Activated T-helper 17 cell treated with anti-CD3 and anti-CD28 coated beads, Interleukin-2, amount 50 U/mL, for 72 hours (primary cell): ENCODE measurements at places on chromosomes 4 and X.

DNA sequence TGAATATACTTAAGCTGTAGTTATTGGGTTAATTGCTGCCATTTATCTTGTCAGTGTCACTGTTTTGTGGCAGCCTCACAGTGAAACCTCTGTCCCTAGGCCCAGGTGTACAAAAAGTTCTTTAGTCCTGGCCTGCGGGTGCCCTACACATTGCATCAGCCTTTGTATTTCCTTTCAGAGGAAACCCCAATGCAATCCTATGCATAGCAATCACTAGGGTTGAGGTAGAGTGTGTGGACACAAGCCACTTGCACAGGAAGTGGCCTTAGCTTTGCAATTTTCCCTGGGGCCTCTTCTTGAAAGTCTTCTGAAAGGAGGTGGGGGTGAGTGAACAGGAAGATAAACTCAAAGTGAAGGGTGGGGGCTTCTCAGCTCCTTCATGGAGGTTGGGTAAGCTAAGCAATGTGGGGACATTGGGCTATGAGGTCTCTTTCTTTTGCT is 27.8 kb downstream of the VSIG4 start:
- ATAC-seq, result peak; percentile 60

DNA sequence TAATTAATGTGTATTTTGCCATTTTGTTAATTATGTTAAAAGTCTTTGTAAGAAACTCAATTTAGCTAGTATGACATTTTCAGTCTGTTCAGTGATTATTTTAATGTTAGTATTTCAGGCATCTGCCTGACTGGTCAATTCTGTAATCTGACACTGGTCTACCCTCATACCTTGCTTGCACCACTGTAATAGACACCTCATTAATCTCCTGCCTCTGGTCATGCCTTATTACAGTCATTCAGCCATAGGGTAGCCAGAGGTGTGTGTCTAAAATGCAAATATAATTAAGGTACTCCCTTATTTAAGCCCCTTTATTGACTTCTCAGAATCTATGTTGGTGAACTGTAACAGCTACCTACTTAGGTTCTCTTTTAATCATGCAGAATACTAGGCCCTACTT is 861.1 kb upstream of the IGFBP7 start:
- no peak for ATAC-seq

DNA sequence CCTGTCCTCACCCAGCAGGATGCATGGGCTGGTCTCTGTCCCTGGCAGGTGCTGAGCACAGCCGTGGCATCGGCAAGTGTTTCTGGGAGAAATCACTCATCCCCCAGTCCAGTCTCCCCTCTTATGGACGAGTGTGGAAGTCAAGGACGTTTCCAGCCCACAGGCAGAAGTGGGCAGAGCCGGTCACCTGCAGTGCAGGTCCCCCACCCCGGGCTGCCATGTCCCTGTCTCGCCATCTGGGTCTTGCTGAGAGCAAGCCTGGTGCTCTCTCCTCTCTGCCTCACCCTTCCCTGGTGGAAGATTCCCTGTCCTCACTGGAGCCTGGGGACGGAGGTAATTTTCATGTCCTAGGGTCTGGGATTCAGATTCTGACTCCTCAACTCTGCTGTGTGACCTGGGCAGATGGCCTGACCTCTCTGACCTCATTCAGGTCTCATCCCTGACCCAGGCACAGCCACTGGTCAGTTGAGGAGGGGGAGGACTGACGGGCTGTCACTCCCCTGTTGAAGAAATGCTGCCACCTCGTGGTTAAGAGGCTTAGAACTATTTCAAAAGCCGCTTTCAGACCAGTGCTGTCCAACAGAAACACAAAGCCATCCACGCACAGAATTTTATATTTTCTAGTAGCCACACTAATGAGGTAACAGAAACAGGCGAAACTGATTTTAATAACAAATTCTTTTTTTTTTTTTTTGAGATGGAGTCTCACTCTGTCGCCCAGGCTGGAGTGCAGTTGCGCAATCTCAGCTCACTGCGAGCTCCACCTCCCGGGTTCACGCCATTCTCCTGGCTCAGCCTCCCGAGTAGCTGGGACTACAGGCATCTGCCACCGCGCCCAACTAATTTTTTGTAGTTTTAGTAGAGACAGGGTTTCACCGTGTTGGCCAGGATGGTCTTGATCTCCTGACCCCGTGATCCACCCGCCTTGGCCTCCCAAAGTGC is 1.8 kb downstream of the CPZ start:
- no peak for ATAC-seq

DNA sequence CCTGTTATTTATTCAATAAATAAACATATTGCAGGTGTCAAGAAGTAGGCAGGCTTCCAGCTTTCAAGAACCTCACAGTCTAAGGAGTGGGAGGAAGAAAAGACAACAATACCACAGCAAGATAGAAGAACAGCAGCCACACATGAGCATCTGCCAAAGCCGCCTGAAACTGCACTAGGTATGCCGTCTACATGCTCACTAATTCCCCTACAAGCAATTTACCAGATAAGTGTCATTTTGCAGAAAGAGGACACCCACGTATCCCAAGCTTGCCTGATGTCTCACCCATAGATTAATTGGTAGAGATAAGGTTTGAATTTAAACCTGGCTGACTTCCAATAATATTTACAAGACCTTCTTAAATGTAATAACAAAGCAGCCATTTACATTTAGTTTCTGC is 439.4 kb upstream of the CPEB2 start:
- ATAC-seq, result no peak

GRCh38 chr4:5045097-5045496 is 6.2 kb upstream of the STK32B start:
- no peak for ATAC-seq
